GM23338 (cell line): ENCODE measurements at places on chromosomes 5 and 9.

GRCh38 chr5:31273631-31274378 is 80.3 kb downstream of the CDH6 start:
- H3K27ac ChIP-seq, result peak overlapping the region; percentile 16; the same call in 1 of the 2 replicates
- no peaks in the 10 kb centered on the region for H3K27me3 ChIP-seq
- H3K4me3 ChIP-seq, result no peak overlapping the region
- H3K4me1 ChIP-seq, result peaks cover 43% of the 10 kb centered on the region
- DNase-seq, result no peak

DNA sequence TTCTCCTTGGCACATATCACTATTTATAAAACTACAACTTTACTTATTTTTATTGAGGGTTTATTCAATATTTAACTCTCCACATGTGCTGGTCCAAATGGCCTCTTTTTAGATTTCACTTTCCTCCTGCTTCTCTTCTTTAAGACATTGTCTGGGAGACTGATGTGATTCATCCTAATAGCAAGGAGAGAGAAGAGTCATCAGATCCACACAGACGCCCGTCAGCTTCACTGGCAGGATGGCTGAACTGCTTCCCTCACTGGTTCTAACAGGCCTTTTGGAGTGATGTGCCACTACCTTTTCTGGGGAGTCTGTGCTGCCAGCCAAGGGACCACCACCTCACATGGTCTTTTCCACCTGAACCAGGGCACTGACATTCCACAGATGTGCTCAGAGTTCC is 16.5 kb upstream of the ROR2 start:
- DNase-seq, result no peak
- H3K36me3 ChIP-seq, result no peaks in the 10 kb centered on the region
- H3K27me3 ChIP-seq, result no peaks in the 10 kb centered on the region
- H3K27ac ChIP-seq, result no peak overlapping the region
- H3K4me1 ChIP-seq, result no peaks in the 10 kb centered on the region

- H3K27me3 ChIP-seq, result no peaks in the 10 kb centered on the region
- H3K4me3 ChIP-seq, result peak overlapping the region; percentile 33
- peaks cover 54% of the 10 kb centered on the region for H3K4me1 ChIP-seq
- peak overlapping the region; percentile 88 for H3K27ac ChIP-seq
Observed at GRCh38 chr9:80410106-80410505, 838.3 kb downstream of the TLE4 start.

DNA sequence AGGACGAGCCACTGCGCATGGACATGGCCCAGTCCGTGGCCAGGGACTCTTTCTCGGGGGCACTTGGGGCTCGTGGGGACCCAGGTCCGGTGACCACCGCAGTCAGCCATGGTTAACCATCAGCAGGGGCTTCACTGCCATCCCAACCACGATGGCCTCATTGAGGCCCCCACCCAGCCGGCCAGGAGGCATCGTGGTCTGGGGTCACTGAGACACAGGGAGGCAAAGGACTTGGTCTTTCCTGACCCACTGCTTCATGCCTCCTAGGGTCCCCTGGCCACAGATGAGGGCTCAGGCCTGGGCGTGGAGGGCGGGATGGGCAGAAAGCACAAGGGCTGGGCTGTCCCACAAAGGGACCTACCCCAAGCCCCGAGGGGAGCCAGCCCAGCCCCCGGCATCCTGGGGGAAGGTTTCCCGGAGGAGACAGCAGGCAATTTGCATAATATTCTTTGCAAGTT is 6.6 kb downstream of the NACC2 start:
- H3K27ac ChIP-seq, result no peak overlapping the region
- peaks cover 4% of the 10 kb centered on the region for H3K27me3 ChIP-seq
- DNase-seq, result no peak
- H3K4me3 ChIP-seq, result no peak overlapping the region
- peaks cover 27% of the 10 kb centered on the region for H3K4me1 ChIP-seq

DNA sequence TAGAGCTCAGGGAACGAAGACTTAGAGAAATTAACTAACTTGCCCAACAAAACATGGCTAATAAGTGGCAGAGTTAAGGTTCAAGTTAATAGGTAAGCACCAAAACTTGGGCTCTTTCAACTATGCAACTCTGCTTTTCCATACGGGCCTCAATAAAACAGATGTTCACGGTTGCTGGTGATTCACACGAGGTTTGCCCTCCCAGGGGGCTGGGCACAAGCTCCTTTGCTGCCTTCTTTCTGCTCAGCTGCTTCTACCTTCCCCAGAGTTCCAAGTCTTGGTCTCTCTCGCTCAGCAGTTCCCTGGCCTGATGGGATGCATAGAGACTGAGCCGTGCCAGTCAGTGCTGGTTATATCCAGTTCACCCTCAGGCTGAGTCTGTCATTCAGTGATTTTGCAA is 217.9 kb downstream of the SREK1 start:
- H3K4me1 ChIP-seq, result no peaks in the 10 kb centered on the region
- no peak for DNase-seq
- H3K36me3 ChIP-seq, result no peaks in the 10 kb centered on the region
- no peak overlapping the region for H3K4me3 ChIP-seq
- H3K27ac ChIP-seq, result no peak overlapping the region

GRCh38 chr5:129904102-129904666 is at the start of gene CHSY3:
CHSY3 (plus strand) TSS chr5:129904465.
- no peak within 1 kb of the TSS for H3K27ac ChIP-seq
- peaks cover 53% of the 10 kb centered on the region for H3K27me3 ChIP-seq
- peak; percentile 84 for DNase-seq

DNA sequence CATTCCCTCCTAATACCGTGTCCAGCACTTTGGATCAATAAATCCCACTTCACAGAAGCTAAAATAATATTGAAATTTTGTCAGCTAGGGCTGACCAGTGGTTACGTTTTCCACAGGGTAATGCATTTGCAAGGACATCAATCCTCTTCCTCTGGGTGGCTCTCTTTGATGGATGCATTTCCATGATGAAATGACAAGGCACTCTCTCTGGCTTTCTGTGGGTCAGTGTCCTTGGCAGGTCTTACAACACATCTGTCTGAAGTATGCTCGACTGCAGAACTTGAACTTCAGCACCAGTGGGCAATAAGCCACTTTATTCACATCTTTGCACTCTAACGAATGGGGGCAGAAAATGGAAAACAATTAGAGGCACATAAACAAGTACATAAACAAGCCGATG is 330.1 kb downstream of the ADAMTS6 start:
- no peak for DNase-seq
- no peaks in the 10 kb centered on the region for H3K4me1 ChIP-seq
- H3K36me3 ChIP-seq, result no peaks in the 10 kb centered on the region

- H3K27me3 ChIP-seq, result no peaks in the 10 kb centered on the region
- H3K4me1 ChIP-seq, result peaks cover 4% of the 10 kb centered on the region; the same call in 1 of the 2 replicates
- no peak overlapping the region for H3K4me3 ChIP-seq
- H3K27ac ChIP-seq, result no peak overlapping the region
Observed at GRCh38 chr5:171682801-171683200, 102.8 kb upstream of the SMIM23 start.

GRCh38 chr5:73706963-73707362 is 81.0 kb downstream of the ARHGEF28 start:
- no peak for DNase-seq
- H3K27ac ChIP-seq, result no peak overlapping the region
- H3K27me3 ChIP-seq, result no peaks in the 10 kb centered on the region
- H3K4me1 ChIP-seq, result no peaks in the 10 kb centered on the region

GRCh38 chr5:10863763-10864383 is 102.8 kb upstream of the DAP start:
- no peak overlapping the region for H3K4me3 ChIP-seq
- DNase-seq, result peak; percentile 84
- no peaks in the 10 kb centered on the region for H3K36me3 ChIP-seq
- no peaks in the 10 kb centered on the region for H3K27me3 ChIP-seq

DNA sequence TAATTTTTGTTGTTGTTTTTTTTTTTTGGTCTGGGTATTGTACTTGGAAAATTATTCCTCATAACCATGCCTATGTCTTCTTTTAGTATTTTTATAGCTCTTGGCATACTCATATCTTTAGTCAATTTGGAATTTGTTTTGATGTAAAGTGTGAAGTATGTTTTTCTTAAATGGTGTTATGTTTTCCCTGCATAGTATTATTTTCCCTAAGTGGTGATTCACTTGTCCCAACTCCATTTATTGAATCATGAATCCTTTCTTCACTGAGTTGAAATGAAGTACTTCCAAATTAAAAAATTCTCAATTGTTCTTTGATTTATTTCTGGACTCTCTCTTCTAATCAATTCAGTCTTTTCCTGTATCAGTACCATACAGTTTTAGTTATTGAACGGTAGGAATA is 46.5 kb downstream of the POLK start:
- H3K27ac ChIP-seq, result no peak overlapping the region
- no peak overlapping the region for H3K4me3 ChIP-seq
- DNase-seq, result no peak
- no peaks in the 10 kb centered on the region for H3K36me3 ChIP-seq

DNA sequence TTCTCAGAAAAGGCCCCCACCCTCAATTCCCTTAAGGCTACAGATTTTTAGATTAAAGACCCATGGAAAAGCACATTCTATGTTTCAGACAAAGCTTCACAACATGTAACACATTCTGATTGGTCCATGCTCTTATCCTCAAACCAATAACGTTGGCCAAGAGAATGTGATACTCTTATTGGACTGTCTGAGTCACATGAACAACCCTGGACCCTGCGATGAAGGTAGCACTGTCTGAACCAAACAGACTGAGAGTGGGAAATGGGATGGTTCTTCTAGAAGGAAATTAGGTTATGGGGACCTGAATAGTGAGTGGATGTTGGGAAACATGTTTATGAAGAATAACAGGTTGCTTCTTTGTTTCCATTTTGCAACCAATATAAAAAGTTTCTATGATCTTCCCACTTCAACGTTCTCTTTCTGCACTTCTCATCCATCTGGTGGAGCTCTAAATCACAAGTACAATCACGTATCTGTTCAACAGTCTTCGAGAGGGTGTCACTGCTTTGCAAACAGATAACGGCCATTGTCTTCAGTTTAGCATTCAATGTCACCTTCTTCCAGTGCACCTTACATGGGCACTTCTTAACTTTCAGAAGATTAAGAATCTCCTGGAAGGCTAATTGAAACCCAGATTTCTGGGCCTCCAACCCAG is 81.6 kb downstream of the PTCH1 start:
- H3K4me1 ChIP-seq, result peaks cover 3% of the 10 kb centered on the region; the same call in 1 of the 2 replicates
- no peak overlapping the region for H3K4me3 ChIP-seq
- no peak for DNase-seq
- H3K27me3 ChIP-seq, result no peaks in the 10 kb centered on the region
- no peaks in the 10 kb centered on the region for H3K36me3 ChIP-seq

DNA sequence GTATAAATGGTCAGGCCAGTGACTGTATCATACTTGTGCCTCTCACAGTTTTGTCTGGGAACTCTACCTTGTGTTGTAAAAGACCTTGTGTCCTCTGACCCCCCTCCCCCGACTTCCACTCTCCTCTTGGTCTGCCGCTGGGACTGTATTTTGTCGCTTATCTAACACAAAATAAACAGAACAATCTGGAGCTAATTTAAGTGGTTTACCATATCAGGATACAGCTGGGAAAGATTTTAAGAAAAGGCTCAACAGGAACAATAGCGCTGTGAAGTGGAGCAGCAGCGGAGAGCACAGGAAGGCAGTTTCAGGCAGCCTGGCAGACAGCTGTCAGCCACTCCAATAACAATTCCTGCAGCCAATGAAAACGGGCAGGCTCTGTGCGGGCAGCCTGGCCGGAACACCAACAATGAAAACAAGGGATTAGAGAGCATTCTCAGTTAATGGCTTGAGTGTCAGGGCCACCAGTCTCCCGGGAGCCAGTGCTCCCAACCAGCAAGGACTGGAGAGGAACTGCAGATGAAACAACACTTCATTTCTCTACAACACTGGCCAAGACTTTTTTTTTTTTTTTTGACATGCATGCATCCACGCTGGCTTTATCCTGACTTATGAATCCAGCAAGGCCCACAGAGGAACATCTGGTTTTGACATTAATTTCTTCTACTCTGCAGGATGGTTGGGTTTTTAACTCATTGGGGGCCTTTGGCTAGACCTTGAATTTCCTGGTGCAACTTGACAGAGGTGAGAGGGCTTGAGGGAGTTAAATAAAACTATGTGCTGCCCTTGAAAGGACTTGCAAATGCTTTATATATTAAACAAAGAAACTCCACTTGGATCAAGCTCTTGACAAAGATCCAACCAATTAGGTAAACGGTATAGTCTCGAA is 76.7 kb downstream of the ARSB start:
- no peaks in the 10 kb centered on the region for H3K27me3 ChIP-seq
- DNase-seq, result peak; percentile 56
- H3K36me3 ChIP-seq, result no peaks in the 10 kb centered on the region
- 0 out of 2 replicates have a peak overlapping the region, but pooled peaks have one; percentile 53 for H3K27ac ChIP-seq
- H3K4me1 ChIP-seq, result peaks cover 20% of the 10 kb centered on the region

GRCh38 chr5:17228821-17229291 is 11.4 kb downstream of the BASP1 start:
- no peaks in the 10 kb centered on the region for H3K27me3 ChIP-seq
- 0 out of 2 replicates have a peak overlapping the region, but pooled peaks have one; percentile 14 for H3K27ac ChIP-seq
- no peaks in the 10 kb centered on the region for H3K36me3 ChIP-seq
- H3K4me1 ChIP-seq, result peaks cover 19% of the 10 kb centered on the region
- H3K4me3 ChIP-seq, result no peak overlapping the region

DNA sequence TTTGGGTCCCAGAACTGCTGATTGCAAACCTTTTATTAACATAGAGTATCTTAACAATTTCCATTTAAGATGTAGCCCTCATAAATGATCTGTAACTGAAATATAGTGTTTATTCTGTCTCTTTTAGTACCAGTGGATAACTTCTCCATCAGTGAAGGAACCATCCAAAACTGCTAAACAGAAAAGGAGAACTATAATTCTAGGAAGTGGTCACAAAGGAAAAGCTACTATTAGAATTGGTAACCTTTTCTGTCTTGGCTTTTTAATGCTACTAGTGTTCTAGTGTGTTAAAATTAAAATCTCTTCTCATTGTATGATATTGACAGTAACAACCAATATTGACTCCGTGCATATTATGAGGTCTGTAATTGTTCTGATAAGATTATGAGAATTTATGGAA is 12.8 kb downstream of the CEP78 start:
- DNase-seq, result no peak
- H3K36me3 ChIP-seq, result peaks cover 8% of the 10 kb centered on the region; the same call in 1 of the 2 replicates
- no peak overlapping the region for H3K4me3 ChIP-seq
- H3K27me3 ChIP-seq, result no peaks in the 10 kb centered on the region

DNA sequence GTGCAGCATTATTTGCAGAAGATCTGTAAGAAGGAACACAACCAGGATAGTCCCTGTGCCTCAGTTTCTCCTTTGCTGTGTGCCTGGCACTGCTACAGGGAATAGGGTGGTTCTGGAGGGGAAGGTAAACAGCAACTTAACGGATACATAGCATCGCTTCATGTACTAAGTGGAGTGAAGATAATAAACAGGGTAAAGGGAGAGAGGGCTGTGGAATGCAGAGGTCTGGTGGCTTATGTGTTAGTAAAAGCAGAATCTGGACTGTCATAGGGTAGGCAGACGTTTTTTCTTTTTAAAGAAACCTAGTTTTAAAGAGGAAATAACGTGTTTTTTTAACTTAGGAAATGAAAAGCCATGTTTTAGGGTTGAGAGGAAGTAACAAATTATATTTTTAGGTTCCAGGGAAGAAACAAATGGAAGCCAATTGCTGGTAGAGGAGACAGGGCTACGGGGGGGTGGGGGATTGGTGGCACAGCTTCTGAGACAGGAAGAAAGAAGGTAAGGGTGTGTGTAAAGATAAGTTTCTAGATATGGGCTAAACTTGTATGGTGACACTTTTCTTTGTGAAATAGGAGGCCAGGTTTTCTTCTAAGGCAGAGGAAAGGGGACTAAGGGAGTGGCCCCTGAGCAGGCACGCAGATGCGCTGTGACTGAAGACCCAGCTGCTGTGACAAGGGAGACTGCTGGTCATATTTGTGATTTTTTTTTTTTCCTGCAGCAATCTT is 1.3 kb downstream of the GNG10 start:
- peaks cover 10% of the 10 kb centered on the region for H3K4me1 ChIP-seq
- H3K4me3 ChIP-seq, result peak overlapping the region; percentile 78
- peaks cover 18% of the 10 kb centered on the region for H3K27me3 ChIP-seq
- DNase-seq, result no peak
